NCI-H1930 (cell line): ENCODE measurements at places on chromosomes 11 and 22.

DNA sequence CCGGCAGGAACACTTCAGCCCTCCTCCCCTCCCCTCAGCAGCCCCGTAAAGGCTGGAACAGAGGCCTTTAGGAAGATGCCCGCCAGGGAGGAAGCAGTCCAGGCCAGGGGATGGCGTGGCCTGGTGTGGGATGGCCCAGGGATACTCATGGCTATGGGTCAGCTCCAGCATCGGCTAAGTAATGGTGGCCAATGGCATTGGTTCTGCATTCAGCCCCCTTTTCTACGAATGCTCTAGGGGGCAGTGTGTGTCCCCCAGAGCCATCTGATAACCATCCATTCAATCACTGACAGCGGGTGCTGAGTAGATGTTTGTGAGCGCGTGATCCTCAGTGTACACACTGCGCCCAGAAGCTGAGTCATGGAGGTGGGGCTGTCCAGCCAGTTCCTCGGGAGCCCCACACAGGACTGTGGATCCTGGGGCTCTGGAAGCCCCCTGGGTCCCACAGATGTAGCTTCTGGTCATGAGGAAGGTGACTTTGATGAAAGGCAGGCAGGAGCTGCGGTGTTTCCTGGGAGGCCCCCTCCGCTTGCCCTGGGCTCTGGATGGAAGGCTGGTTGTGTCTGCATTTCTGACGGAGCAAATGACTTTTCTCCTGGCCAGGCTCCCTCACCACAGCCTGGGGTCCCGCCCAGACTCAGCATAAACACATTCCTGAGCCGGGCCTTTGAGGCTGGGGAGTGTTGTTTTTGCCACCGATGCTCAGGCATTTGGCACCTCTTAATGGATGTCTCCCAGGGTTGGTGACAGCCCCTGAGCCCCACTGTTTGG lies 46.5 kb downstream of the FBLN1 start:
- DNase-seq: no peak

DNA sequence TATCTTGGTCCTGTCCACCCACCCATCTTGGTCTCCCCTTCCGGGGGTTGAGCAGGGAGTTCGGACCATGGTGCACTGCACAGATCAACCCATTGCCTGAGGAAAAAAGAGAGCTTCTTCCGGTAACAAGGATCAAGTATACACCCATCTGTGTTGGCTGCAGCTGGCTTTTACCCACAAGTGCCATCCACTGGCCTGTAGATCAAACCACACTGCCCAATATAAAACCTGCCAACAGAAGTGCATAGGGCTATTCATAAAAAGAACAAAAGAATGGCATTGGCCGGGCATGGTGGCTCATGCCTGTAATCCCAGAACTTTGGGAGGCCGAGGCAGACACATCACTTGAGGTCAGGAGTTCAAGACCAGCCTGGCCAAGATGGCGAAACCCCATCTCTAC lies 94.5 kb downstream of the ZC3H12C start:
- DNase-seq: no peak

DNA sequence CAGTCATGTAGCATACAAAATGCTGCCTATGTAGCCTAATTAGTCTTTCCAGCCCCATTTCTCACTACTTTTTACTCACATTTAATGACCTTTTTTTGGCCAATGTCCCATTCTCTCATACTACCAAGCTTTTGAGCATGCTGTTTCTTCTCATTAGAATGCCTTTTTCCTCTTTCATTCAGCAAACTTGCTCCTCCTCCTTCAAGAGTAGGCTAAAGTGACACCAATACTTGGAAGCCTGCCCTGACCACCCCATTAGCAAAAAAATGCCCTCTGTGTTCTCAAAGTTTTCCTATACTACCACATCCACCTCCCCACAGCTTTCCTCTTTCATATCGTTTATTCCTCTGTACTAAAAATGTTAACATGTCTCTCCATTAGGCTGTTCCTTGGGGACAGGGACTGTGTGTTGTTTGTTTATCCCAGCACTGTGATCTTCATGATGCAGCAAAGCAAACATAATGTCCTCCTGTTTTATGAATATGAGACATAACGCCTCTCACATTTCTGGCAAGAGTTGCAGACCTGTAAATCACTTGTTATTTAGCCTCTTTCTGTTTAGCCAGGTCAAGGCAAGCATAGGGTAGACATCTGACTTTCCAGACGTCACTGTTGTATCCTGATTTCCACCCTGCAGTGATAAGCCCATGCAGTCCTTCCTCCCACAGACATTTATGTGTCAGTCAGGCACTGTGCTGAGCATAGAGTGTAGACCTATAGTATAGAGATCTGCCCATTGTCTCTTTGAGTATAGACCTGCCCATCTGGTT lies 62.0 kb upstream of the UCP3 start:
- DNase-seq: no peak

GRCh38 chr11:124039557-124039956 lies 1.6 kb downstream of the OR10G7 start:
- DNase-seq: no peak

DNA sequence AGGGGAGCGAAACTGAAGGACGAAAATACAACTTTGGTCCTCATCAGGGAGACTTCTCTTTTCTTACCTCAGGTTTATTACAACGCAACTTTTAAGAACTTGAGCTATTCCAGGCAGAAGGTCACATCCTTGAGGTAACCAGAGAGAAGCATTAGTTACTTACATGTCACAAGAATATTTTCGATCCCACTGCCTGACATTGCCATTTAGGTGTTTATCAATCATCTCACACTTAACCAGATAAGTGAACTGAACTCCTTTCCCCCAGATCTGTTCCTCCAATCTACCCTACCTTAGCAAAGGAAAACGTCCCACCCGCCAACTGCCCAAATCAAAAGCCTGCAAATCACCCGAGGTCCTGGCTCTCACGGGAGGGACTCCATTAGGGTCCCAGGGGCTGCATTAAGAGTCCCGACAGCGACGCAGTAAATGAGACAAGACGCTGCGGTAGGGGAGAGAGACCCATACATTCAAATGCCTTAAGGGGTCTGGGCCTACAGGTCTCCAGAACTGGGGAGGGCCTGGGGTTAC lies 734 bp downstream of the ZNF280B start:
- DNase-seq: no peak

DNA sequence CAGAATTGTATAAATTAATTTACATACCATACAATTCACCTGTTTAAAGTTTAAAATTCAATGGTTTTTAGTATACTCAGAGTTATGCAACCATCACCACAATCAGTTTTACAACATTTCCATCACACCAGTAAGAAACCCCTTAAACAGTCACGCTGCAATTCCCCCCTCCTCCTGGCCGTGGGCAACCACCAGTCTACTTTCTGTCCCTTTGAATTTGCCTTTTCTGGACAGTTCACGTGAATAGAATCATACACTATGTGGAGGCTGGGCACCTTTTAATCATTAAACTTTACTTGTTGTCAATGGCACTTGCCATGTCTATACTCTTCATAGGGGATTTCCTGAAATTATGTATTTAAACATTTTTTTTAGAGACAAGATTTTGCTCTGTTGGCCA lies 20.1 kb upstream of the SWAP70 start:
- DNase-seq: no peak

DNA sequence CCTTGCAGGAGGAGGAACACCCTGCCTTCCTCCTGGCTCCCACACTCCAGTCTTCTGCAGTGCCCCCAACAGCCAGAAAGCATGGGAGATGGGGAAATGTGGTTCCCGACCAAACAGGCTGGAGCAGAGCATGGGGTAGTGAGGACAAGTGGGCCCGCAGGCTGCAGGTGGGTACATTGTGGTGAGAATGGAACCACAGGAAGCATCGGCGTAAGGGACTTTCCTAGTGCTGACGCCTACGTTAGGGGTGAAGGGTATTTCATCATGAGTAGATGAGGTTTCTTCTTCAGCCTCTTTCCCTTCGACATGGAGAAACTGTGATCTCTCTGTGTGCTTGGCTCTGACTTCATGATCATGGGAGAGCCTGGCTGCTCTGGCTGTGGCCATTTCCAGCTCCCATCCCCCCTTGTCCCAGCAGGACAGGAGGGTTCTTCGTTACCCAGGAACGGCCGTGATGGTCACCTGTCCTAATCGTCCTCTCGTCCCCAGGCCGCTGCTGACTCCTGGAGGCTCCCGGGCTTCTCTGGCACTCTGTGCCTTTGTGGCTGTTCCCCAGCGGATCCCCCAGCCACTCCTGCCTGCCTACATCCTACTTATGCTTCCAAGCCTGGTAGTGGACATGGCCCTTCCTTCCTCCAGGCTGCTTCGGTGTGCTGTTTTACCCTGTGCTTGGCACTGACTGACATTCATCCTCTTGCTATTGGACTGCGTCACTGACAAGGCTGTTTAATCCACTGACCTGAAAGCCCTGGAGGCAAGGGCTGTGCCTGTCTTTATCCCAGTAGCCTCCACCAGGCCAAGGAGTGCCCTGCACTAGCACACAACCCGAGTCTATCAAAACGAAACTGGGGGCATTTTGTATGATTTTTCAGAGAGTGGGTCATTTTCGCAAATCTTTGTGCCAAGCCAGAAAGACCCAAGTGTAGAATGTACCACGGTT lies 65.2 kb upstream of the CECR2 start:
- DNase-seq: no peak

DNA sequence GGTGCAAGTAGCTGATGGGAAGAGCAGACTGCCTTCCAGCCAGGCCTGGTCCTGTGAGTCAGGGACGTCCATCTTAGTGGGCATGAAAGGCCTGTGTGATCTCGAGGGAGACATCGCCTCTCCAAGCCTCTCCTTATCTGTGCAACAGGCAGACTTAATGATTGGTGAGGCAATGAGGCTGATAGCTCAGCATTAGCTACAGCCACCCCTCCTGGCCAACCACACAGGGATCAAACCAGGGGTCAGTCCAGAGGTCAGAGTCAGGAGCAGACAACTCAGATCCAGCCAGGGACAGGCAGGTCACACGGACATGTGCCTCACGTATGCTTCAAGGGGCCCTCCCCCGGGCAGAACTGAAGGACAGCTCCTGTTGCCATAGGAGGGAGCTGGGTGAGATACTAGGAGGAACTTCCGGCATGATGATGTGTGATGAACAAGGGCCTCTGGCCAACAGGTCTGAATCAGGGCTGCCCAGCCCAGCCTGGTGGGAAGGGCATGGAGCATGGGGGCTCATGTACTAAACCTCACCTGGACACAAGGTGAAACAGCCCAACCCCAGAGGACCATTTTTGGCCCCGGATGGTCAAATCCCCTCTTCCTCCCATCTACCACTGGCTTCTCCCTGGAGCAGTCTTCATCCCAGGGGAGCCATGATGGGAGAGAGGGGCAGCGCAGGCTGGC lies 2.8 kb upstream of the APOC3 start:
- no peak for DNase-seq

DNA sequence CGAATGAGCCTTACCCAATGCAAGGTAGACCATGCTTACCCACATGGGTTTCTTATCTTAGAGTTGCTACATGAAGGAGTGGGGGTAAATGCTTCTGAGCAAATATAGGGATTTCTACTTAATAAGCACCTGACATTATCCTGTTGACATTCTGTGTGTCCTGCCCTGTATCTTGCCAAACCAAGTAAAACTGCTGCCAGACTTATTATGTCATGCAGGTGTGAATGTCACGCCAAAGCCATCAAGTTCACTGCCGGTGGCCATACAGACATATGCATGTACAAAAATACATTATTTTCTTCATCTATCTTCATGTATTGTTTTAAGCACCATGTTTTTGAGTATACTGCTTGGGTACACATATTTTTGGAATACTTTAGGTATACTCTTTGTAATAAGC lies 70.2 kb downstream of the NOX4 start:
- no peak for DNase-seq

DNA sequence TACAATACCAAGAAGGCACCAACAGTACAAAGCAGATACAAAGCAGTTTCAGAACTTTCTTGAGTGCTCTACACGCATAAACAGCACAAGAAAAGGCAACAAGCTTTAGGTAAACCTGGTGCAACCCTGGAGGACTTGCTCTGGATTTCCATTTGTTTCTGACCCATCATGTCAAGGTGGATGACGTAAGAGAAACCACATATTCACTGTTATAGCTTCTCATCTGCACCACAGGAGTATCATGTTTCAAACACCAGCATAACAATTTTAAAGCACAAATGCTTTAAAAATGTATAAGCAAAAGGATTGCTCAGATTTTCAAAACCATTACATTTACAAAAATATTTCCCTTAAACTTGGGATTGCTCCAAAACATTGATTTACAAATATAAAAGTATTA lies 25.0 kb upstream of the YPEL1 start:
- DNase-seq: no peak

DNA sequence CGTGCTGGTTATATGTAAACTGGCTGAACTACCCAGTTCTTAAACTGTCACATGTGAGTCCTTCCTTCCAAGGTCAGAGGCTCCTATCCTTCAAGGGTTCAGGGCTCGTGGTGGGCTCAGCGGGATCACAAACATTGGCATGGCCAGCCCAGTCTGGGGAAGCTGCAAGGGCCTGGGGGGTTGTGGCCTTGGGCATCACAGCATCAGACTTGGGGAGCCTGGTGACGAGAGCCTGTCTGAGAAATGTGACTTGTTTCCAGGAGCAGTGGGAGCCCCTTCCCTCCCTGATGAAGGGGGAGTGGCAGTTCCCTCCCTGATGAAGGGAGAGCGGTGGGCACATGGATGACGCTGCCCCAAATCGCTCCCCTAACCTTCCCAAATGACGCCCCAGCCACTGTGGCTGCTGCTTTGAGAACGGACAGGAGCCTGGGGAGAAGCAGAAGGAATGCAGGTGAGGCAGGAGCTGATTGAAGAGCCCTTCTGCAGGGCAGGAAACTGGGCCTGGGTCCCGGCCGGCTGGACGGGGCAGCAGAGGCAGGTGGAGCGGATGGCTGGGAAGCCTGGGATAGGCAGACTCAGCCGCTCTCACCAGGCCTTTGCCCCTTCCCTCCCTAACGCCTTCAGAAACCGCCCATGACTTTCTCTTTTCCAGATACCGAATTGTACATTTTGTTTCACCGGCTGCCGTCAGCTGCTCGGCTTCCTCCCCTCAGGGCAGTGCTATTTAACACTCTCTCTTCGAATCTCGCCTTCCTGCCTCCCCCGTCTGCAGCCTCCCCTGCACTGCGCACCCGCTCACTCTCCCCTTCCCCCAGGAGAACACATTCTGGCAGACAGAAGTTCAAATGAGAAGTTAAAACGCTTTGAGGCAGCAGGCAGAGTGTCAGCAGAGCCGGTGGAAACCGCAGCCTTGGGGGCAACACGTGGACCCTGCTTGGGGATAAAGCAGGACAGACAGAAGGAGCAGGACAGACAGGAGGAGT lies 1486.7 kb downstream of the BRD1 start:
- DNase-seq: no peak

DNA sequence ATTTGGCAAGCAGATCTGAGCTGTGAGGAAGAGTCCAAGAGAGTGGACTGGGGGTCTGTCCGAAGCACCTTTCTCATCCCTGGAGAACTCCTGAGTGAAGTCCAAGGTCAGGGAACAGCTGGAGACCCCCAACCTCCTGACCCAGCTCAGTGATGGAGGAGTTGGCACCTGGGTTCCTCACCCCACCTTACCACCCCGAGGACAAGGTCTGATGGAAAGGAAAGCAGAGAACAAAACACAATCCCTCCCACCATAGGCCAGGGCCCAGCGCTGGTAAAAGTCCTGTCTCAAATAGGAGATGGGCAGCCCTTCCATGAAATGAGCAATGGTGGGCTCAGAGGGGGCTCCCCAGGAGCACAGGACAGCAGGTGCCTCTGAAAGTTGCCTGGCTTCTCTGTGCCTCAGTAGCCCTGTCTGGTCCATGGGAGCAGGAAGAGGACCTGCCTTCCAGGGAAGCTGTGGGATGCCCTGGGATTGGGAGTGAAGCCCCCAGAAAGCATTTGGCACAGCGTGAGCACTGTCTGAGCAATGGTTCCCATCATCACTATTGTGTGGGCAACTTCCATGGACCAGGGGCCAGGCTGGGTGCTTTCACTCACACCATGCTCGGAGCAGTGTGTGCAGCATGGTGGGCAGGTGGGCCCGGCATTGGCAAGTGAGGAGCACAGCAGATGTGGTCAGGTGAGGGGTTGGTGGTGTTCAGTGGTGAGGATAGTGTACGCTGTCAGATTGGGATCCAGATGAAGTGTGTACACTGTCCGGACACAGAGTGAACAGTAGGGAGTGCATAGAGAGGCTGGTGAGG lies 7.5 kb downstream of the TRIM29 start:
- DNase-seq: no peak
